ENCODE measurements at places on chromosomes 3 and 15.

- DNase-seq = no peak
Measured at GRCh38 chr3:197281849-197282248, 16.6 kb downstream of the DLG1 start.

DNA sequence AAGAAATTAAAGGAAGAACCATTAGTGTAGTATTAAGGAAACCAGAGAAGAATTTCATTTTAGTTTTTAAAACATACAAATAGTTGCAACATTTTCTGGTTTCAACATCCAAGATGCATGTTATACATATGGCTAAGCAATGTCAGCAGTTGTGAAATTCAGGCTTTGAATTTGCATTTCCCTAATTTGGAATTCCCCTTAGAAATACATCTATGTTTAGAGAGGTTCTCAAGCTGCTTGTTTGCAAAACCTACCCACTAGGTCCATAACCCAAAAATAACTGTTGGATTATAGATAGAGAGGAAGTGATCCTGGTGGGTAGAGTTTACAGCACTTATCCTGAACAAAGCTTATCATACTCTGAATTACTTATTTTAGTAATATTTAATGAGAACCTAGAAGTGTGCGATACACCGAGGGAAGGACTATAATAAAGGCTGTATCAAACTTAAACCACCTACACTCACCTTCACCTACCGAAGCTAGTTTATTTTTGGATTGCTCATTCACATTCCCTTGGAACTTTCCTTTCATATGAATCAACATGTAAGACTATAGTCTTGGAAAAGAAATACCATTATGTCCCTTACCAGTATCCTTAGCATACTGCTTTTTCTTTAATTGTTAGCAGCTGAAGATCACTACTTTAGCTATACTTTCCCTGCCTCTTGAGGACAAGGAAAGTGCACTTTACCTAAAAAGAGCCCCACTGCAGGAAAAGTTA, 60.6 kb downstream of the CHAC1 start:
- DNase-seq = no peak

DNA sequence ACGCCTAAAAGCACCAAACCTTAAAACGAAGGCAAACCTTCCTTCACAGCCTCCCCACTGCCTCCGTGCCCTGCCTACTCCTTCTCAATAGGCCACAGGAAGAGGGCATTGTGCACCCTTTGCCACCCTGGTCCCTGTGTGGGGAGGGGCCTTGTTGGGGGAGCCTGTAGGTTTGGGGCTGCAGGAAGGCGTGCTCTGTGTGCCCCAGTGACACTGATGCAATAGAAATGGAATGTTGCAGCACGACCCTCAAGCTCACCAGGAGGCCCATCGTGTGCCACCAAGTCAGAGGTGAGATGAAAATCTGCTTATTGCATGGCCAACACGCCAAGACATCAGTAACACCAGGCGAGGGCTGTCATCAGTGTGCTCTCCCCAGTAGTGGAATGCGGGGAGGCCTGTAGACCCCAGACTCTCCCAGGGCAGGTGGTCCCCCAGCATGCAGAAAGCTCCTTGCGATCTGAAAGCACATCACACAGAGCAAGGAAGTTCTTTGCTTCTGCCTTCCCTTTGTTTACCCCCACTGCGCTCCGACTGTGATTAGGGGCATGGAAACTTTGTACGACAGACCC, 86.2 kb downstream of the ASB7 start:
- DNase-seq = no peak

GRCh38 chr3:58180940-58181587, 29.7 kb downstream of the DNASE1L3 start:
- DNase-seq = no peak

GRCh38 chr15:35078221-35078915, 6.7 kb downstream of the NANOGP8 start:
- no peak for DNase-seq

DNA sequence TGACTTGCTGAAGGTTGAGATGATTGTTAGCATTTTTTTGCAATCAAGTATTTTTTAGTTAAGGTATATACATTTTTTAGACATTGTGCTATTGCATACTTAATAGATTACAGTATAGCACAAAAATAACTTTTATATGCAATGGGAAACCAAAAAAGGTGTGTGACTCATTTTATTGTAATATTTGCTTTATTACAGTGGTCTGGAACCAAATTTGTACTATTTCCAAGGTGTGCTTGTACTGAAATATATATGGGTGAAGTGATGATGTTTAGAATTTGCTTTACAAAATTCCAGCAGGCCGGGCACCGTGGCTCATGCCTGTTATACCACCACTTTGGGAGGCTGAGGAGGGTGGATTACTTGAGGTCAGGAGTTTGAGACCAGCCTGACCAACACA, 29.1 kb upstream of the TBC1D23 start:
- no peak for DNase-seq

DNA sequence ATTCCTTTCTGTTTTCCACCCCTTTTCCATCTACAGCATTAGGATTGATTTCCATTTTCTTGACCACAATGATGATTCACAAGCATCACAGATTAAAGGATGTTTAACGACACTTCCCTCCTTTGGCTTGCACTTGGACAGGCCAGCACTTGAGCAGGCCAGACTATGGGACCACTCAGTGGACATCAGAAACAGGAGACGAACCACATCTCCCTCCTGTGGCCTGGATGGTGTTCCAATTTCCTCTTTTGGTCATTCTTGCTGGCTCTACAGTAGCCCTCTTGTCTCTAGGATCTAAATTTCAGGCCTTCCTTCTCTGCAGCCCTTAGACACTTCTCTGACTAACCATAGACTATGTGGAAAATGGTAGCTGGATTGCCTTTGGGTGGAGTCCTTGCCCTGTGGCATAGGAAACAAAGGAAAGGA, 78.8 kb upstream of the BOC start:
- DNase-seq = peak; percentile 60

GRCh38 chr3:76941376-76941775, 98.5 kb upstream of the ROBO2 start:
- DNase-seq = no peak

DNA sequence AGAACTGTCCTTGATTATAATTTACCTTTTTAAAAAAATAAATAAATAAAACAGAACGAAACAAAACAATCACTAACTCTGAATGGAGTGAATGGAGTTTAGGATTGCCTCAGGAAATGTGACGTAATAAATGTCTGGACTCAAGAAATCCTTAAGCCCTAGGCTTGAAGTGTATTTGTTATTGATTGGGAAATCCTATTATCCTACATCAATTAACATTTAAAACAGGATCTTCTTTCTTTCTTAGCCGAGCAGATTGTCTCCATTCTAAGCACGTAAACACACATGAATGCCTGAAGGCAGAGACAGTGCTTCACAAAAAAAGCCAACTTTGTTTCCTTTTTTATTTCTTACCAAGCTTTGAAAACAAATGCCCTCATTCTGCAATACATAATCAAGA, 33.4 kb downstream of the KAT2B start:
- no peak for DNase-seq

- DNase-seq = no peak
Measured at GRCh38 chr3:133880886-133881455, 14.7 kb downstream of the RAB6B start.

DNA sequence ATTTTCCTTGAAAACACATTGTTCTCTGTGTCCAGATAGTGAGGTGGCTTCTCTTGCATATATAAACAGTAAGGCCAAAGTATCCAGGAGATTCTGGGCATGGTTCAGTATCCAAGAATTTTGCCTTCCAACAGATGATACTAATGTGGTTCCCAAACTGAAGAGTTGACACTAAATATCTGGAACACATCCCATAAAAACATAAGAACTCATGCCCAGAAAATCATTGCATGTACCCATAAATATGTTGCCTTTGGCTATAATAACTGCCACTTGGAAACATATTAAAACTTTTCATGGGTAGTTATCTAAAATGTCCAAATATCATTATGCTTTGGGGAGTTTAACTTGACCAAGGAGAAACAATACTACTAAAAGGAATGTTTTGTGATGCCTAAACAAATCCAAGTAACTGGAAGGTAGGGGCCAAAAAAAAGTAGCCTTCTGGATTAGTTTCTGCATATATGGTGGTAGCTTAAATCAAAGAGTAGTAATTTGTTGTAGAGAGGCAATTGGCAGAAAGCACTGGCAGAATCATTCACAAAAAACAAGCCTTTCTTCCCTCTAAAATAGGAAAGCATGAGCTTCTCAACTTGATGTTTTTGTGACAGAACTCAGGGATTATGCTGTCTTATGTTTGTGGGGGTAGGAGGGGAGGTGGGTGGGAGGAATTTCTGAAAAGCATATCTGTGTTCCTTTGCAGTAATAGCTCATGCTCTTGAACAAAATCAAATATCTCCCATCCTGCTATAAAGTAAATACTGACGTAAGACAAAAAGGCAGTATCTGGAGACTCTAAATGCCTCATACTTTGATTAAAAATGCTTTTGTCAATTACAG, 753.9 kb downstream of the TUSC7 start:
- no peak for DNase-seq

DNA sequence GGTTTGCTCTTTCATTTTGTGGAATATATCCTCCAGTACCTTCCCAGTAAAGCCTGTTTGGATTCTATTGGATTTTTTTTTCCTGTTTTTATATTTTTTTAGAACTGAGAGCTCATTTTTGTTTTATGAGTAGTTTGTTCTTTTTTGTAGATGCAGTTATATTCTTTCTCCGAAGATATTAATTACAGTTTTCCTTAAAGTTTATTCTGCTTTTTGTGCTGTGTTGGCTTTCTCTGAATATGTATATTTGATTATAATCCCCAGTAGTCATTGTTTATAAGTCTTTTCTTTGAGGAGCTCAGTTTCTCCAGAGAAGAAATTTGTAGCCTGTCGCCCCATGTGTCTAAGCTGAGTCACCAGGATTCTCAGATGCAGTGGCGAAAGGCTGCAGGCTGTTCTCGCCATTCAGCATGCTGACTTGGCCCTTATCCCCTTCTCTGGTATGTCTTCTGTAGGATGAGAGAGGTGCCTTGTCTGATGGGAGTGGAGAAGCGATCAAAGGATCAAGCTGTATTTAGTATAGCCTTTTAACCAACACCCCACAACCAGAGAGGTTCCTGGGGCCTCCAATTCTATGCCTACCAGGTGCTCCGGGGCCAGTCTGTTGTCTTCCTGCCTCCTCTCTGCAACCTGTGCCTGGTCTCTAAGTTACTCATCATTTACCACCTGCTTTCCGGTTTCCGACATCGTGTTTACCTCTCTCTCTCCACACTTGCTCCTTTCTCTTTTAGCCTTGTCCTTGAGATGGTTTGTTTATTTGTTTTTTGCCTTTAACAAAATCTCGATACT, 31.7 kb upstream of the MFSD1 start:
- peak; percentile 51 for DNase-seq
